Liver (tissue), 10 donors: ENCODE measurements at places on chromosomes 6 and 20. TPM values are rescaled to one million over a fixed set of nuclear protein-coding genes. Genes with fewer than 3 reads are reported as not detected.

SDCBP2 gene
- 1.9 TPM for total RNA-seq

GPR63 gene
- 0.14 TPM for total RNA-seq

ECT2L gene
- total RNA-seq, result not detected

HCK gene
- total RNA-seq, result 20.6 TPM

DEFB132 gene
- total RNA-seq, result not detected

RAB23 gene
- total RNA-seq, result 3.0 TPM

SYCP2 gene
- 0.84 TPM for total RNA-seq

ZNF76 gene
- total RNA-seq, result 18.4 TPM

SYNDIG1 gene
- 0.08 TPM for total RNA-seq

CDH4 gene
- total RNA-seq, result 0.19 TPM

DOK5 gene
- 0.05 TPM for total RNA-seq

LRRC1 gene
- total RNA-seq, result 1.3 TPM

TNNC2 gene
- 0.33 TPM for total RNA-seq

ZSCAN23 gene
- total RNA-seq, result 0.42 TPM
